Stimulated activated CD8-positive, alpha-beta memory T cell treated with anti-CD3 and anti-CD28 coated beads, Interleukin-15, amount 100 ng/mL, for 24 hours (primary cell): ENCODE measurements at places on chromosomes 2 and 18.

- DNase-seq, result no peak
Measured at GRCh38 chr2:60551240-60552077, 2.0 kb downstream of the BCL11A start.

DNA sequence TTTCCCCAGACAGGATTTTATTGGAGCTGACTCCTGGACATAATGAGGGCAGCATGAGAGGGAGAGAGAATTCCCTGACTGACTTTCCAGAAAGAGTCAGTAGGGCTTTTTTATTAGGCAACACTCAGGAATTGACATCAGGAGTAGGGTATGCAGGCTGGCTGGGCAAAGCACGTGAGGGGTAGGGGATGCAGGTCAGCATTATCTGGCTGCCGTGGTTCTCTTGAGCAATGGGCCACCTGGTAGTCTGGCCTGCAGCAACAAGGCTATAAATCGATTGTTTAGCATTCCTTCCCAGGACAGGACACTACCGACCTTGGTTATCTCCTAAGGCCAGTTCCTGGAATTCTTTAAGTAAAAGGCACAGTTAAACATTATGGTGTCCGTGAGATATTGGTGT, 160.8 kb upstream of the AGAP1 start:
- DNase-seq, result no peak

- no peak for DNase-seq
Measured at GRCh38 chr2:42810971-42811811, 18.8 kb upstream of the HAAO start.

DNA sequence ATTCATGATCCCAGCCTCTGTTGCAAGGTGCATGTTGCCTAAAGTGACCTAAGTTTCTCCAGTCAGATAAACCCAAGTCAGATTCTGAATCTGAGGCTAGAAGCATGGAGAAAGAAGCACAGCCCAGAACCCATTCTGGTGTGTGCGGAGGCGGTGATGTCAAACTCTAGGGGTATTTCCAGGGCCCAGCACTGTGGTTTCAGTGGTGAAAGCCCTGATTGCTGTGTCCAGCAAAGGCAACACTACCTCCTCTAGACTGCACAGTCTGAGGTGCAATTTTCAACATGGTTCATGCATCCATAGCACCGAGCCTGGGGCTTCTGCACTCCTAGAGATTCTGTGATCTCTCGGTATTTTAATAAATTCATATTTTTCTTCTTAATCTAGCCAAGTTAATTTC, 264.8 kb upstream of the KLHL29 start:
- no peak for DNase-seq

GRCh38 chr2:39018638-39019037, 102.2 kb downstream of the SOS1 start:
- DNase-seq, result no peak

- no peak for DNase-seq
Measured at GRCh38 chr2:107681936-107682335, 144.8 kb upstream of the RGPD4 start.

DNA sequence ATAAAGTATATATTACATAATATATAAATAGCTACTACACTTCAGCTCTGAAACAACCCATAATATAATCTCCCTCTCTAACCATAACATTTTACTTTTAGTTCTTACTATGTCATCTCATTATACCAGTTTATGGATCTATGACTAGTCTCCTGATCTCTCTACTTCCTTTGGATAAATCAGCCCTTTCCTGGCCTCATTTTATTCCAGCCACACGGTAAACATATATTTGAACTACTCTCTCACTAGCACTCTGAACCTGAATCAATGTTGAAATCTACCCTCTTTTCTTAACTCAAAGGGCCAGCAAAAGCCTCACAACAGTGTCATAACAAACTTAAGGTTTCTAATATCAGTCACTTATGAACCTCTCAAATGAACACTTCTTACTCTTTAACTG, 62.6 kb downstream of the BAZ2B start:
- no peak for DNase-seq

DNA sequence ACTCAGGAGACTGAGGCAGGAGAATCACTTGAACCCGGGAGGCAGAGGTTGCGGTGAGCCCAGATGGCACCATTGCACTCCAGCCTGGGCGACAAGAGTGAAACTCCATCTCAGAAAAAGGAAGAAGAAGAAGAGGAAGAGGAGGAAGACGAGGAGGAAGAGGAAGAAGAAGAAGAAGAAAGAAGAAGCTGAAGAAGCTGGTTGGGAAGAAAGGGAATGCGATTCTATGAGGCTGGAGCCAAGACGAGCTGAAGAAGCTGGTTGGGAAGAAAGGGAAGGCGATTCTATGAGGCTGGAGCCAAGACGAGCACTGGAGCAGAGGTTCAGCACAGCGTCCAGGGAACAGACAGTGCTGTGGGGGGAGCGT, 30.3 kb upstream of the TAF1B start:
- no peak for DNase-seq

- no peak for DNase-seq
Measured at GRCh38 chr18:2281523-2282199, 289.6 kb downstream of the METTL4 start.

GRCh38 chr2:132560562-132560961, 109.4 kb downstream of the LYPD1 start:
- no peak for DNase-seq

GRCh38 chr2:185857691-185858090, 119.1 kb downstream of the FSIP2 start:
- no peak for DNase-seq

DNA sequence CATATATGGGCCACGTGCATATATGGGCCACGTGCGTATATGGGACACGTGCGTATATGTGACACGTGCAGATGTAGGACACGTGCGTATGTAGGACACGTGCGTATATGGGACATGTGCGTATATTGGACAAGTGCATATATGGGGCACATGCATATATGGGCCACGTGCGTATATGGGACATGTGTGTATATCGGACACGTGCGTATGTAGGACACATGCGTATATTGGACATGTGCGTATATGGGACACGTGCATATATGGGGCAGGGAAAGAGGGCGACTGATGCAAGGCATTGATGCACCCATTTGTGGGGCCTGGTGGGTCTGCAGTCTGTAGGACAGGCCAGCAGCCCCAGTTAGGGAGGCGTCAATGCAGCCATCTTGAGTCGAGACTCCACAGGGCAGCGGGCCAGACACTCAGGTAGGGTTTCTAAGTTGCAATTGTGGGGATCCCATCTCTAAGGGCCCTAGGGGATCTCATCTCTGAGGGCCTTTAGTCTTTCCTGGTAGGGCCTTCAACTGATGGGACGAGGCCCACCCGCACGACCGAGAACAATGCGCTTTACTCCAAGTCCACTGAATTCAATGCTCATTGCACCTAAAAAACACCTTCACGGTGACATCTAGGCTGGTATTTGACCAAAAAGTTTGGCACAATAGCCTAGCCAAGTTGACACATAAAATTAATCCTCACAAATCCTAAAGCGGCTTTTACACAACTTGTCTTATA, 92.3 kb upstream of the ZNF516 start:
- DNase-seq, result no peak

DNA sequence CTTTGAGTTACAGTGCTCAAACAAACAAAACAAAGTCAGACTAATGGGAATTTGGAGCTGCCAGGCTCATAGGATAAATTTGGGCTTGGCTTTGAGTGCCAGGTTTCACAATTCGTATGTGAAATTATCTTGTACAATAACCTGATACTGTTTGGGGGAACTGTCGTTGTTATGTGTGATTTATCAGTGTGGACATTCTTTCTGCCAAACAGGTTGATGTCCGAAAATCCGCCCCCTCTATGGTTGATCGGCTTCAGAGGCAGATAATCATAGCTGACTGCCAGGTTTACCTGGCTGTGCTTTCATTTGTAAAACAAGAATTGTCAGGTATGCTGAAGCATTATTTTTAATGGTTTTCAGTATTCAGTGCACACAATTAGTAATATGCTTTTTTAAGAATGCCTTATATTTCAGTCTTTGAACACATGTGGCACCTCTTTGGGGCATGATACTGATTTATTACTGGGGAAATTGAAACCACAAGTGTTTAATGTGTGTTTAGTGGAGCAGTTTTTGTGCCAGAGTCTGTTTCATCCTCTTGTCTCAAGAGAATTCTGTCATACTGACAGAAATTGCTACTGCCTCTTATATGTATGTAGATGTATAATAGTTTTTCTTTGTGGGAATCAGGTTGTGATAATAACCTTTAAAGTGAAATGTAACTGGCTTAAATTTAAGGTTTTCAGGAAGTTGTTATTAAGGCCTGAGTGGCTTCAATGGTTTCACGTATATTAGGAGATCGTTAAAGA, 54.6 kb downstream of the TTC39C start:
- DNase-seq, result no peak

DNA sequence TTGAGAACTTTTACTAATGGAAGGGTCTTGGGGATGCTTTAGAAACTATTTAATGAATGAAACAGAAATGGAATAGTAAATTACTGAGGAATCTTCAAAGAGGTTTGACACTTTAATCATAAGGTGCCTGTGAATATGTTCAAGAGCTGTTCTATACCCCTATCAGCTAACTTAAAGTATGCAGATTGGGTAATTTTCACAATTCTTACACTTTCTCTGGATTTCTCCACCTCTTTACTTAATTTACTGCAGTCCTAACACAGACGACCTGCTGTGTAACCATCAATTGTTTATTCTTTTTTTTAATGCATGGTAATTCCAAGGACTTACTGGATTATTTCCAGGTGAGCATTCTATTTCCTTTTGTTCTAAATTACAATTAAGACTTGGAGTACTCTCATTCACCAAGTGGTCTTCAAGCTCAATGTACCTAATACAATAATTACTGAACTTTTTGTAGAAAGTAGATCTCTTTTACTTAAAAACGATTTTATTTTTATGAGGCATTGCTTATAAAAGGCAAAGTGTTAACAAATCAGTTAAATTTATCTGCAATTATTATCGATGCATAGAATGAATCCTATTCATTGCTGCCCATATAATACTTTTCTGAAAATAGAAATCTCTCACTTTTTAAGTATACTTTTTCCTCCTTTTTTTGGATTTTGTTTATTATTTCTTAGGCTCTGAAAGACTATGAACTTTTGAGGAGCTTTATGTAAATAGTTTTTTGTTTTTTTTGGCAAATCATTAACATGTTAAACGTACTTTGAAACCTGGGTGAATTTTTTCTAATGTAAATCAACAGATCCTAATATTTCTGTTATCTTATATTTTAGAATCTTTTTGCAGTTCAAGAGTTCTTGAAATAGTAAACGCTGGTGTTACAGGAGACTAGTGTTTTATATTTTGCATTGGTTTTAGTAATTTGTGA, 5.5 kb downstream of the VSNL1 start:
- DNase-seq, result no peak

- DNase-seq, result no peak
Measured at GRCh38 chr2:211144078-211144477, 587.7 kb downstream of the CPS1 start.

DNA sequence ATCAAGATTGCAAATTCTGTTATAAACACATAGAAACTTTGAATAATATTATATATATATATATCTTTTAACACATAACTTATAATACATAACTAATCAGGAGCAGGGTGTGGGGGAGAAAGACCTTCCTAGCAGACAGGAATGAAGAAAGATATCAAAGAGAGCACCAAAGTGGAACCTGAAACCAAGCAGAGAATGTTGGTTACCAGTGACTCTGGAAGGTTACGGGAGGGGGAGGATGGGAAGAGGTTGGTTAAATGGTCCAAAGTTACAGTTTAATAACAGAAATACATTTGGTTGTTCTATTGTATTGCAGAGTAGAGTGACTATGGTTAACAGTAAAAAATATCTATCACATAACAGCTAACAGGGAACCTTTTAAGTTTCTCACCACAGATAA, 366.7 kb downstream of the LRRTM4 start:
- DNase-seq, result no peak

GRCh38 chr2:24454294-24454693, 36.8 kb upstream of the NCOA1 start:
- no peak for DNase-seq

DNA sequence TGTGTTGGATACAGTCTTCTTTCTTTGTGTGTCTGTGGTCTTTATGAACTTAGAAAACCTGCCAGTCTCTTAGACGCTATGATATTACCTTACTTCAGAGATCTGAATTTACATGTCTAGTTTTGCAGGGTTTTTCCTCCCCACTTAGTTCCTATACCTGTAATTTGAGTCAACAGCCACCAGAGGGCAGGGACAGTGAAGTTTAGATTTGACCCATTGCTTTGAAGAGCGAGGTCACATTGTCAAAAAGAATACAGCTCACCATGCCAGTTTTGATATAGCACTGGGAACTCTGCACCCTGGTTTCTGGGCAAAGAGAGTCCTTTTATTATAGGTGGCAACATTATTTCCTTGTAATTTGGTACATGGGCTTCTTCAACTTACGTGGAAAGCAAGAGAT, 102.3 kb downstream of the MAPK4 start:
- no peak for DNase-seq

DNA sequence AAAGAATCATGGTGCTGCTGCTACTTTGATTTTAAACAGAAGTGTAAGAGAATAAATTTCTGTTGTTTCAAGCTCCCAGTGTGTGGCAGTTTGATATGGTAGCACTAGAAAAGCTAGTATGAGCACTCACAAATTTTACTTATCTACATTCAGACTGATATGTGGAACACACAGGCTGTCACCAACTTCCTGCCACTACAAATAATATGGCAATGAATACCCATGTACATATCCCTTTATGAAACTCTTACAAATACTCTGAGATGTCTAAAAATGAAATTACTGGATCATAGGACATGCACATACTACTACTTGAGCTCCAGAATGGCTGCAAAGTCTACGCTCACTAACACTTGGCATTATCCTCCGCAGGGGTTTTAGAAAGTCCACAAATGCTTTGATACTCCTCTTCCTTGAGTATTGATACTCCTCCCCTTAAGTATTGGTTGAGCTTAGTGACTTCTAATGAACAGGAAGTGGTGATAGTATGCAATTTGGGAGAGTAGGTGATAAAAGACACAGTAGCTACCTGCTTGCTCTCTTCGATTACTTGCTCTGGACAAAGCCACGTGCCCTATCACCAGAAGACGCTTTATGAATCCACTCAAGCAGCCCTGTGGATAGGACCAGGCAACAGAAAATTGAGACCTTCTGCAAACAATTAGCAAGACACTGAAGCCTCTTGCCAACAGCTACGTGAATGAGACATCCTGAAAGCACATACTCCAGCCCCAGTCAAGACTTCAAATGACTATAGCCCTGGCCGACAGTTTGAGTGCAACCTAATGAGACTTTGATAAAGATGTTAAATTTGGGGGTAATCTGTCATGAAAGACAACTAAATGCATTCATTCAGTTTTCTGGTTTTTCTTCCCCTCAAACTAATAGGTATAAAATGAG, 35.4 kb downstream of the FBXO11 start:
- DNase-seq, result no peak

DNA sequence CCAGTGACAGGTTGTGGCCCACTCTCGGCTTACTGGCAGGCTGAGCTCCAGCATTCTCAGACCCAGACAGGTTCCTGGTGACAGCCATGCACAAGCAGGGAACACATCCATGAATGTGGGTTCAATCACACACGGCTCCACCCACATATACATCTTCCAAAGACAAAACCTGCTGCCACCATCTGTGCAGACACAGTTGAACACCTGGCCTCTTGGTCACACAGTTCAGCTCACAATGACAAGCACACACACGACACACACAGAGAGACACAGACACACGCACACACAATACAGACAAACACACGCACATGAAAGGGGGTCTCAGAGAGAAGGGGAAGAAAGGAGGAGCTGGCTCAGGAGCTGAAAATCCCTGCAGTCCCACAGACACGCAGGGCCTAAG, 32.1 kb upstream of the PTMA start:
- no peak for DNase-seq
